ENCODE measurements at places on chromosomes 5 and 9.

GRCh38 chr5:43065387-43065947, 25.3 kb upstream of the ANXA2R start:
- no peak for DNase-seq

DNA sequence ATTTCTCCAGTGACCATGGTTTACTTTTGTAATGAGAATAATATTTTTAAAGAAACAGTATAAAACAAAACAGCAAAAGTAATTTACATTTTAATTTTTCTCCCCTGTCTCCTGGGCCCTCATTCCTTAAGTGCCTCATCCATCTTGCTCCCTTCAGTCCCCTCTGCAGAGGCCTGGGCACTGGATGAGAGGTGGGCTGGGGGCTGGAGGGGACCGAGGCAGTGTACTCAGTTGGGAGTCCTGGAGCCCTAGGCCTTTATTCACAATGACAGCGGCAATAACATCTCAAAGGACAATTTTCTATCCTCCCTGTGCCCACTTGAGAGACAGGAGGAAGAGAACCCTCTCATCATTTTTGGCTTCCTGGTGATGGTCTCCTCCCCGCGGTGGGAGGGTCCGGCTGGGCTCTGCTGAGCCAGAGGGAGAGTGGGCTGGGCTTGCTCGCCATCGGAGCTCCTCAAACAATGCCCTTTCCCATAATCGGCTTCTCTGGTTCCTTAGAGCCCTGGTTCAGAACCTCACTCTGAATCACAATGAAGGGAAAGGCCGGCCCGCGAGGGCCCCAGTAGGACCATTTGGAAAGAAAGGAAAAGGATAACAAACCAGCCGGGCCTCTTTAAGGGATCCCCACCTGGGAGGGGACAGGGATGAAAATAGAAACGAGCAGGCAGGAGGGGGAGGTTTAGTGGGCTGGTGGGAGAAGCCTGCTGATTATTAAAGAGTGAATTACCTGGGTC, 9.7 kb upstream of the SMIM32 start:
- no peak for DNase-seq

DNA sequence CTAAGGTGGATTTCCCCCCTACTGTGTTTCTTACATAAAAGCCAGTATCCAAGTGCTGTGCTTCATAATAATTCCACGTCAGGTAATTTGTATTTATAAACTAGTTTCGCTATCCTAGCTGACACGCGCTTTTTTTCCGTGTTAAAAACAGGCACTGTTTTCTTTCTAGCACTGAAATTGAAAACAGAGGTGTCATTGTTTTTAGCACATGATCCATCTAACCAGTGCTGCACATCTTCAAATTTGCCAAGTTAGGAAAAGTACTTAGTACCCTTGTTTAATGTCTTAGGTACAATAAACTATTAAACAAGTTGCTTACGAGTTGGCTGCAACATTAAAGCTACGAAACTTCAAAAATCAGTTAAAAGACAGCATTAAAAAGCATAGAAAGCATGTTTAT, 49.9 kb downstream of the JMY start:
- no peak for DNase-seq

DNA sequence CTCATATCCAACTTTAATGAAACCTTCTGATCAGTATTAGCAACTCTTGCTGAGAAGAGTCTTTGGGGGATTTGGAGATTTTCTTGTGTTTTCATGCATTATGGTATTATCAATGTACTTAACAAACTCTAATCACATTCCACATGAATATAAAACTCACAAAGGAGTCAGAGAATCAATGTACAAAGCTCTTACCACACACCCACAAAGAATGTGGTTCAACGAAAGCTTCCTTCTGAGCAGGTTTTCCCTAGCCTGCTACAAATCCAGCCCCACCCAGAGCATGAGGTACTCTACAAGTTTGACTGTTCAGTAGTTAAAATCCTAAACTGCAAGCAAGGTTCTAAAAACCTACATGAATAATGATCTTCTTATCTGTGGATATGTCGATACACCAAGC, 210.1 kb downstream of the TARS1 start:
- no peak for DNase-seq

GRCh38 chr5:57805732-57806131, 323.1 kb upstream of the ACTBL2 start:
- DNase-seq, result no peak

DNA sequence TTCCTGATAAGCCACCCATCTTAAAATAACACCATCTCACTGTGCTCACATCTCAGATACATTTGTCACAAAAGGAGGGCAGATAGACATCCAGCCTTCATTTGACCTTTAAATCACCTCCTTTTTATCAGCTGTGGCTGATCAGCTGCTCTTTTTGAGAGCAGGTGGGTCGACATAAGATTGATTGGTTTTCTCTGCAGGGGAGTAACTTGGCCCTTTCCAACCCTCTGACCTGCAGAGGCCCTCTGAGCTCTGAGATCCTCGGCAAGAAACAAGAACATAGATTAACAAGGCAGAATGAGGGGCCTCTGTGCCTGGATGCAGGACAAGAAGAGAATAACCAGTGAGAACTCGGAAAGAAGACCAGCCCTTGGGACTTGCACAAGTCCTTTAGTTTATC, 33.5 kb upstream of the GLRA1 start:
- DNase-seq, result no peak

- no peak for DNase-seq
Observed at GRCh38 chr5:93071710-93072109, 509.3 kb downstream of the NR2F1-AS1 start.

DNA sequence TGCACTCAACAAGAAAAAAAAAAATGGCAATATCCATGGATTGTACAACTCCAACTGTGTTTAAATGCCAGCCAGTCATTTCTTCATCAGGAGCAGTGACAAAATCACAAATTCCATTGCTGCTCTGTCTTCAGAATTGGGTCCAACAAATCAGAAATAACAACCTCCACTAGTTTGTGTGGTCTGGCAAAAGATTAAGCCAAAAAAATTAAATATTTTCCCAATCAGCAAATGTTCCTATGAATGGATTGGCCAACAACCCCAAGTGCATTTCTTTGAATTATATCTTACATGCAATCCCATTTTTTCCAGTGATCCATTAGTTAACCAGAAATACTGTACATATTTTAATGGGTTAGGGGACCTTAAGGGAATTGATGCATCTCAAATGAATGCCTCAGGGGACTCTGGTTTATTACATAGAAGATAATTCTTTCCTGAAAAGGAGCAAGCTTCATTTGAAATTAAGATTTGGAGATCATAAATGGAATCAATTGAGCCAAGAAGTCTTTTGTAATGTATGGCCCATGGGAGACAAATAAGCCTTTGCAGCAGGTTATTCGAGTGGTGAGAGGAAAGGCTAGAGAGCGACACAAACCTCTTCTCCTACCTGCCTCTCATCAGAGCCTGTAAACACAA, 131.8 kb downstream of the TLE1 start:
- no peak for DNase-seq

- no peak for DNase-seq
Observed at GRCh38 chr9:134367061-134367460, 40.8 kb downstream of the RXRA start.

DNA sequence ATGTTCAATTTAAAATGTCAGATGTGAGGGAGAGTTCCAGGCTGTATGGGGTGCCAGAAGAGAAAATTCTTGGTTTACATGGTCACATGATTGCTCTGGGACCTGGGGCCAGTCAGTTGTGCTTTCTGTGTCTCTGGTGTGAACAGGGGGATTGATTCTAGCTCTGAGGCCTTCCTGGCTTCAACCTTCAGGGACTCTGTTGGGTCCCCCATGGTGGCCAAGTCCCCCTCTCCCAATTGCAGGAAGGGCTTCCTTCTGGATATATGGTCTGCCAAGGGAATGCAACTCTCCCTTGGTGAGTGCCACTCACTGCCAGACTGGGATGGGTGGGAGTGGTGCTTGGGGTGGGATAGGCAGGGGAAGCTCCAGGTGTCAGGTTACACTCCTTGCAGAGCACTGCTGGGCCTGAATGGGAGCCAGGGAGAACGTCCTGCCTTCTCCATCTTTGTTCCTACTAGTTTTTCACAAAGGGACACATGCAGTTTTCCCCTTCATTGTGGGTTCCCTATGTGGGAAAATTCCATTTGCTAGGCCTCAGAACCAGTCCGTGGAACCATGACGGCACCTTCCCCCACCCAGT, 153.2 kb downstream of the MELK start:
- DNase-seq, result no peak

- DNase-seq, result no peak
Observed at GRCh38 chr9:81605170-81605670, 84.1 kb downstream of the TLE1 start.

DNA sequence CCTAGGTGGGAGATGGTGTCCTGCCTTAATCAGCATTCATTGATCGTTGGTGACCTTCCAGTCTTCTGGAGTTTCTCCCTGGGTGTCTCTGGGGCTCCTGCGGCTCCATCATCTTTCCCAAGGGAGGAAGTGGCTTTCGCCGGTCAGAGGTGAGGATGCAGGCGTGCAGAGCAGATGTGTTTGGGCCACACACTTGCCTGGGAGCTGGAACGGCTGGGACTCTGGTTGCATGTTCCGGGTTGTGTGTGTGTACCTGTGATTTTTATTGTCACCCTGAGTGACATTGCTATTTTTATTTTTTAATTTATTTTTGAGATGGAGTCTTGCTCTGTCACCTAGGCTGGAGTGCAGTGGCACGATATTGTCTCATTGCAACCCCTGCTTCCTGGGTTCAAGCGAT, 9.6 kb downstream of the HMCN2 start:
- DNase-seq, result no peak

- no peak for DNase-seq
Observed at GRCh38 chr9:81814794-81815464, 113.3 kb upstream of the SPATA31D4 start.

- no peak for DNase-seq
Observed at GRCh38 chr5:89686081-89686765, 723.3 kb downstream of the CETN3 start.

- no peak for DNase-seq
Observed at GRCh38 chr9:10605388-10605787, 7.4 kb downstream of the PTPRD start.

GRCh38 chr5:52983731-52984636, 5.2 kb upstream of the ITGA2 start:
- DNase-seq, result no peak

GRCh38 chr5:61228691-61229280, 66.5 kb upstream of the SMIM15 start:
- DNase-seq, result no peak
